ENCODE measurements at places on chromosomes 6 and 20.

DNA sequence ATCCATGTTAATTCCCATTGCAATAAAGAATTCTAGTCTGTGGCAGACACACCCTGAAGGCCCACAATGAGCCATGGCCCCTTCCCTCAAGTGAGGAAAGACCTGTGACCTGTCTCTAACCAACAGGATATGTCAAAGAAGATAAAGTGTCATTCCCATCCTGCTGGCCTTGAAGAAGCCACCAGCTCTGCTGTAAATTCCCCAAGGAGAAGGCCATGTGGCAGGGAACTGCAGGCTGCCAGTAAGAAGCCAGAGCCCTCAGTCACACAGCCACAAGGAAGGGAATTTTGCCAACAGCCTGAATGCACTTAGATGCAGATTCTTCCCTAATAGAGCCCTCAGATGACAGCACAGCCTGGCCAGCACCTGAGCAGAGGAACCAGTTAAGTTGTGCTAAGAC lies 24.8 kb downstream of the VIP start:
- DNase-seq: no peak

DNA sequence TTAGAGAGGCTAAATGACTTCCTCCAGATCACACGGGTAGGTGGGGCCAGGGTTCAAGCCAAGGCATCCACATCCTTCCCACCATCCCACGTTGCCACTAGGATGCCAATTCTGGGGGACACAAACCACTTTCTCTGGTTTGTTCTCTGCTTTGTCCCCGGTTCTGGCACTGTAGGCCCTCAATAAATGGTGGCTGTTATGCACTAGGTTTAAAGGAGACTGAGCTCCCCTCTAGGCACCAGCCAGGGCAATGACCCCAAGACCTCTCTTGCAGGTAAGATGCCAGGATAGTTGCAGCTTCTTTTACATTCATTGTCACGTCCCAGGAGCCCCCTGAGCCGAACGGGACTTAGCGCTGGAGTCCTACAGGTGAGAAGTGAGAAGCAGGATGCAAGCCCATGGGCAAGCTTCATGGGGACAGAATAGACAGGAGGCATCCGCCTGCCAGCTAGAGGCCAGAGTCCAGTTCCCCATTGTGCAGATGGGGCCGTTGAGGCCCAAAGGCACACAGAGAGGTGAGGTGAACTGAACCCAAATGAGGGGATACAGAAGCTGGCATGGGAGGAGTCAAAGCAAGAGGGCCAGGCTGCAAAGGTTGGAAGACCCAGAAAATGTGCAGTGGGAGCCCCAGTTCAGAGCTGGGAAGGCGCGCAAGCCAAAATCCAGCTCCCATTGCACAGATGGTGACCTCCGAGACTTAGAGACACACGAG lies 677 bp downstream of the PXMP4 start:
- DNase-seq: peak; percentile 22

GRCh38 chr6:104653781-104654180 lies 205.9 kb downstream of the HACE1 start:
- DNase-seq: peak; percentile 3

GRCh38 chr6:108544606-108545005 lies 16.1 kb upstream of the FOXO3 start:
- DNase-seq: no peak

DNA sequence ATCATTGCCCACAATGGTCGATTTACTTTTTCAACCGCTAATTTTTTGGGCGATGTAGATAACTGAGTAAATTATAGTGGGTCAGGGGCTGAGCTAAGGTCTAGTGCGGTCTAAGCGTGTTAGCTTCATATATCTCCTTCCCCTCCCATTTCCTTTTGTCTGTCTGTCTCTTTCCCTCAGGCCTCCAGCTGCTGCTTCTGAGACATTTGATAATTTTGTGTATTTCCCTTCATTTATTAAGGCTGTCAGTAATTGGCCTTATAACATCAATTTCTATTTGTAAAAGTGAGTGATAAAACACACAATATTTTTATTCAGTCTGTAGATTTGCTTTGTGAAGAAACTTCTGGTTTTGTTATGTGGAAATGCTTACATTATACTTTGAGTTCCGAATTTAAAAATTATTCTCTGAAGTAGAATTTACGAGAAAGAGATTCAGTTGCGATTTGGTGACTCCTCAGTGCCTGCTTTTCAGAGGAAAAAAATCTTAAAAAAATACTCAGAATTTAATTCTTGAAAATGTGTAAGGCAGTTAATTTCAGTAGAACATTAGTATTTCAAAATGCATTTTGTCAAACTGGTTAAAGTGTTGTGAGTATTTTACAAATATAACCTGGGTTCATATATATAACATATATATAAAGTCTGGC lies 1.4 kb downstream of the TMEM170B start:
- DNase-seq: no peak

DNA sequence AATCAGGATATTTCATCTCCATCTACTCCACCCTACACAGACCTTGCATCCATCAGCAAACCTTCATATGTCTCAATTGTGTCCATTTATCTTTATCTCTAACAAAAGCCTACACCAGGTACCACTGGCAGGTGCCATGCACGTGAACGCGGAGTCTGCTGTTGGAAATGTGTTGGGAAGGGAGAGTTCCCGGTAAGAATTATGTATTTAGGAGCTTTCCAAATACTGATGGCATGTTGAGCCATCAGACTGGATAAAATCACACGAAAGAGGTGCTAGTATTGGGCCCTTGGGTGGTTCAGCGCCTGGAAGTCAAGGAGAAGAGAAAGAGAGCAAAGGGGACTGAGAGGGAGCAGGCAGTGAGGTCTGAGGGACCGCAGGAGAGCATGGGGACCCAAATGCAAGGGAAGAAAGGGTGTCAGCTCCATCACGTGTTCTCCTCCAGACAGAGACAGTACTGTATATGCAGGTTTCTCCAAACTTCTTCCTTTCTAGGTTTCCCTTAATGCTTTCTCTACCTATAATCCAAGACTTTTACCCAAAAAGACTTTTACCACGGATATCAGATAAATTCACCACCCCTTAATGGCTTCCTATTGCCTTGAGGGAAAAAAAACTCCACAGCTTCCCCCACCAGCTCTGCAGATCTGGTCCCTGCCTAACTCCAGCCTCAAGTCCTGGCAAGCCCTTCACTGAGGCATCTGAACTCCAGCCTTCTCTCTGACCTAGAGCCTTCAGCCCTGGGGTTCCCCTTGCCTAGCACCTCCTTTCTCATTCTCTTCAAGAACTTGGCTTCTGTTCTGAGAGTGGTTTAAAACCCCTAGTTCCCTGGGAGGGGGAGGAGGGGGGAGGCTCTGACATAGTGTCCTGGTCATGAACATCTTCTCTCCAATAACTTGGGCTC lies 4.8 kb upstream of the ZNF217 start:
- DNase-seq: no peak

DNA sequence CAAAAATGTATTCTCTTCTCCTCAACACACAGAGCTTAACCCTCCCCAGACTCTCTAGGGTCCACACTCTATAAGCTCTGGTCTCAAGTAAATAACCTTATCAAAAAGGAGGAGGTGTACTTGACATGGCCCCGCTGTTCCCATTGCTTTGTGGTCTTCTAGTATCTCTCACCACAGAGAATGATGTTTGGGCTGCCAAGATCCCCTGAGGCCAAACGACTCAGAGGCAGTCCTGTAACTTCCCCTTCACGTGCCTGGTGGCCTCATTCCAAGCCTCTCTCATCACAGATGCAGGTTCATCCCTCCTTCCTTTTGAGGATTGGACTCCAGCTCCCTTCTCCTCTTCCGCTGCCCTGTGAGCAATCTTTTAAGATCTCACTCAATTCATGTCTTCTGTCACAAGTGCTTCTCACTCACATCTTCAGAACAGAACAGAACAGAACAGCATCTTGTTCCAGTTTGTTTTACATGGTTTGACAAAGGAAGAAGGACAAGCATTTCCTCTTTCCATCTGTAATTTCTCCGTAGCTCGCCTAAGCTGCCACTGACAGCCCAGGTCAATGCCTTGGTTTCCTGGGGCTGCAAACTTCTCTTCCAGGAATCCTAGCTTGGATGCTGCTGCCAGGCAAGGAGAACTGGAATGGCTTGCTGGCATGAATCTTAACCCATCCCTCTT lies 541.5 kb downstream of the CD83 start:
- DNase-seq: peak; percentile 62

- DNase-seq: no peak
These were observed 22.6 kb upstream of the SGK2 start for GRCh38 chr20:43536041-43536816.

GRCh38 chr6:30172681-30173080 lies 9.3 kb downstream of the TRIM15 start:
- DNase-seq: peak; percentile 36

DNA sequence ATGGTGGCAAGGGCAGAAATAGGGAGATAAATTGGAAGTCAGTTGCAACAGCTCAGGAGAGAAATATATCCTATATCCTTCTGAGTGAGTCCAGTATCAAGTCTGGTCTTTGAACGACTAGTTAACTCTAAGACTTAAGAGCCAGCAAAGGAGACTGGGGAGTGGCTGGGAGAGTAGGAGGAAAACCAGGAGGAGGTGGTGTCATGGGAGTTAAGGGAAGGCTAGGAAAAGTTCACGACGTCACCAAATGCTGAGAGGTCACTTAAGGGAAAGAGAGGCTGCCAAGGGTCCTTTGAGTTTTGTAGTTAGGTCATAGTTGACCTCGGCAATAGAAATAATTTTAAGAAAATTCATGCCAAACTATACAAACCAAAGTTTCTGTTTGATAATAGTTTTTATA lies 25.1 kb downstream of the ACOT13 start:
- DNase-seq: peak; percentile 57

GRCh38 chr6:46583721-46584120 lies 68.9 kb downstream of the CYP39A1 start:
- peak; percentile 7 for DNase-seq

Measured in fibroblast of mammary gland (primary cell).